NCI-H82 (cell line): ENCODE measurements at places on chromosomes 7 and 10.

DNA sequence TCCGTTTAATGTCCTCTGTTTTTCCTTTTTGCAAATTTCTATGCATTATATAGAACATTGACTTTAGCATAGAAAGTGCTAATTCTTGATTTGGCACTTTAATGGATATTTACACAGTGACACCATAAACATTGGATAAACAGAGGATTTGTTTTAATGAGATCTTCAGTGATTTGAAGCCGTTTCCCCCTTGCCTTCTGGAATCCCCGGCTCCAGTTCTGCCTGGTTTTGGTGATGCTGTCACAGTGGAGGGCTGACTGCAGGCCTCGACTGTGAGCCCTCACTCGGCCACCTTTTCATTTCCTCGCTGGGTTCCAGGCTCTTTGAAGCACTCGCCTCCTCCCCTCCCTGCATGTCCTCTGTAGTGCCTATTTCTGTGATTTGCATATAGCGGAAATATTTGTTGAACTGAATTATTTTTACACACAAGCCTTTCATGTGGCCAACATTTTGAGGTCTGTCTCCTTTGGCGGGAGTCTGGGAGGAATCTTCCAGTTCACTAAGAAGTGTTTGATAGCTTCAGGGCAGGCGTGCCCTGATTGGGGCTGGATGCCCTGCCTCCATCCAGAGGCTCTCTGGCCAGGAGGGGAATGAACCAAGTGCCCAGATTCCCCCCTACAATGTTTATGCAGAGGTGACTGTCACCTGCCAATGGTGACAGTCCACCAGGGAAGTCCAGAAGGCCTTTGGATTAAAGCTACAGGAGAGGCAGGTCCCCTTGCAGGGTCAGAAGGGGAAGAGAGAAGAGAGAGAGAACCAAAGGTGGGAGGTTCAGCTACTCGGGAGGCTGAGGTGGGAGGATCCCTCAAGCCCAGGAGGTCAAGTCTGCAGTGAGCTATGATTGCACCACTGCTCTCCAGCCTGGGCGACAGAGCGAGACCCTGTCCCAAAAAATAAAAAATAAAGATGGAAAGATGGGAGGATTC is 67.5 kb downstream of the CUX1 start:
- DNase-seq = peak; percentile 63

- no peak for DNase-seq
These were observed 445.8 kb downstream of the AUTS2 start for GRCh38 chr7:70044064-70044463.

DNA sequence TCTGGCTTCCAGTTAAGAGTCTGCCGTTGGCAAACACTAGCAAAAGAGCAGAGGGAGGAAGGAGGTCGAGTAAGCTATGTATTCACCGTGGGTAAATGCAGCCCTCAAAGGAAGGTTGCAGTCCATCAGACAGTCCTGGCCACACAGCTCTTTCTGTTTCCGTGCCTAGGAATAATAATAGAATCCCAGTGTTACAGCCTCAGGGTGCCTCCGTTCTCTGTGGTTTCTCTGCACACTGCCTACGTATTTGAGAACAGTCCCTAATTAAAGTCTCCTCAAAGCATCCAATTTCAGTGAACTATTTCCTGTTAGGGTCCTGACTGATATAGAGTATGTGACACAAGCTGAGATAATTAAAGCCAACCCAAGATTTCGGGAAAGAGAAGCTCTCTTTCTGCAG is 176.7 kb downstream of the GPAM start:
- DNase-seq = no peak

DNA sequence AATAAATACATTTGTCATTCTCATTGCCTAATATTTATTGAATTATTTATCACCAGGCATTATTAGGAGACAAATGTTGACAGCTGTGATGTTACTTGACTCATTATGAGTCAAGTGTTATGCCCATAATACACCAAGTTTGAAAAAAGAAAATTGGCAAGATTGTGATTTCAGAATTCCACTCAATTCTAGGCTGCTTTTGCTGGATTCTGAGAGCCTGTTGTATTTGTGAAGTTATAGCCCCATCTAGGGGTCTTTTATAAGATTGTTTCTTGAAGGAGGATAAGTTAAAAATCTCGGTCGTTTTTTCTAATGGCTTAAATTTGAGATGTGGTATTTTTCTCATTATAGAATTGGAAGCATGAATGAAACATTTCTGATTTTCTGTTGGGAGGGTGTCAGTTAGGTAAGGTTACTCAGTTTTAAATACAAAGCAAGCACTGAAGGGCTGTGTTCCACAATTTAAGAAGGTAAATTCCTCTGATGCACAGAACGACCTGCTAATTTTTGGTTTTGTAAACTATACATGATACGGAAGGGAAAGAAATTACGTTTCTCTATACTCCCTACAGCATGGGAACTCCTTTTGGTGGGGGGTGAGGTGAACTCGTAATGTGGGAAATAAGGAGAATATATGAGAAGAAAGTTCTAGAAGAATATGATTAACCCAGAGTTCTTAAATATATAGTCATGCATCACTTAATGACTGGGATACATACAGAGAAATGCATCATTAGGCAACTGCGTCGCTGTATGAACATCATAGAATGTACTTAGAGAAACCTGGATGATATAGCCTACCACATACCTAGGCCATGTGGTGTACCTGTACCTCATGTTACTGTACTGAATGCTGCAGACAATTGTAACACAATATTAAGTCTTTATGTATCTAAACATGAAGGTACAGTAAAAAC is 2.6 kb downstream of the STK31 start:
- peak; percentile 63 for DNase-seq

DNA sequence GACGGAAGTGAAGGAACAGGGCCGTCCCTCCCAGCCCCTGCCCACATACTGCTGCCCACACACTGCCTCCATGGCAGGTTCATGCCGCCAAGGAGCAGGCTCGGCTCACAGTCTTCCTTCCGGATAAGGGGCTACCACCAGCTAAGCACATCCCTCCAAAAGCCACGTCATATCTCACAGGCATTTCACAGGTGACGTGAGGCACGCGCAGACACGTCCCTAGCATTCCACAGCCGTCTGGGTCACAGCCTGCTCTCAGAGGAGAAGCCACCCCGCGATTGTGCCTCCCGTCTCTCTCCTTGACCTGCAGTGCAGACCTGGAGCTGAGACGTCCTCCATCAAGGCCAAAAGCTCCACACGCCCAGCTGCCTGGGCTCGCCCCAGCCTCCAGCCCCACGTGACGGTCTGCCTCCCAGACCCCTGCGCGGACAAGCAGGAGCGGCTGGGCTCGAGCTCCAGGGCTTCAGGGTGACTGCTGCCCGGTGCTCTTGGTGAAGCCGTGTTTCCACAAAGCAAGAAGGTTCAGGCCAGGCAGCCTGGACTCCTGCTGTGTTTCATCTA is 114.0 kb downstream of the MAD1L1 start:
- DNase-seq = no peak

- peak; percentile 63 for DNase-seq
These were observed 272.4 kb upstream of the LRGUK start for GRCh38 chr7:133854739-133855138.

GRCh38 chr10:78215645-78216044 is 182.0 kb downstream of the RPS24 start:
- no peak for DNase-seq

- no peak for DNase-seq
These were observed 43.4 kb upstream of the SRGN start for GRCh38 chr10:69044546-69044945.

DNA sequence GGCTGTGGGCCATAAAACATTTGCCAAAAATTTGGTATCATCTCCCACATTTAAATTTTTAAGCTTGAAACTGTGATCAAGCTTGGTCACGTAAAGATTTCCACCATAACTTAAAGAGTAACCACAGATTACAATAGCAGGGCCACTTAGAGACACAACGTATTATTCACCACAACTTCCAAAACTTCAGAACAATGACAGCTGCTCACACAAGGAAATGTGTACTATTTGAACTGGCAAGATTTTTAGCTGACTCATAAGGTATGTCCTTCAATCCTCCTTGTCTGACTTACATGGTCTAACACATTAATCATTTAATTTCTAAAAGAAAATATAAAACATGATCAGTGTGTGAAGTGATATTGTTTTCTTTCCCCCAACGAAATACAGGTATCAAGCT is 234.5 kb downstream of the PARD3 start:
- DNase-seq = no peak

DNA sequence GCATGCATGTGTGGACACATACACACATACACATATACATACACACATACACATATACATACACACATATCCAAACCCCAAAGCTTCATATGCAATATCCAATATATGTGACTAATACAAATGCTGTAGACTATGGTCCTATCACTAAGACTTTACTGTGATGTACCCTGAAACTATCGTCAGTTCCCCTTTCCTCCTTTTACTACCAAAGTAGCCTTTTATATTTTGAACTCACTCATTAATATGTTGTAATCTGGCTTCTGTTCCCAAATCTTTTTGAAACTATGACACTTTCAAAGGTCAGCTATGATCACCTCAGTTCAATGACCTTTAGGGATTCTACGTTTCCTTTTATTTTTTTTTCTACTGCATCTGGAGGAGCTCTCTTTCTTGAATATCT is 64.8 kb upstream of the TFEC start:
- DNase-seq = no peak

- no peak for DNase-seq
These were observed 99.0 kb upstream of the EGR2 start for GRCh38 chr10:62915158-62915557.

- peak; percentile 64 for DNase-seq
These were observed 3.2 kb downstream of the UBE2H start for GRCh38 chr7:129949292-129950133.

GRCh38 chr10:3668276-3668965 is 116.6 kb downstream of the KLF6 start:
- DNase-seq = no peak

DNA sequence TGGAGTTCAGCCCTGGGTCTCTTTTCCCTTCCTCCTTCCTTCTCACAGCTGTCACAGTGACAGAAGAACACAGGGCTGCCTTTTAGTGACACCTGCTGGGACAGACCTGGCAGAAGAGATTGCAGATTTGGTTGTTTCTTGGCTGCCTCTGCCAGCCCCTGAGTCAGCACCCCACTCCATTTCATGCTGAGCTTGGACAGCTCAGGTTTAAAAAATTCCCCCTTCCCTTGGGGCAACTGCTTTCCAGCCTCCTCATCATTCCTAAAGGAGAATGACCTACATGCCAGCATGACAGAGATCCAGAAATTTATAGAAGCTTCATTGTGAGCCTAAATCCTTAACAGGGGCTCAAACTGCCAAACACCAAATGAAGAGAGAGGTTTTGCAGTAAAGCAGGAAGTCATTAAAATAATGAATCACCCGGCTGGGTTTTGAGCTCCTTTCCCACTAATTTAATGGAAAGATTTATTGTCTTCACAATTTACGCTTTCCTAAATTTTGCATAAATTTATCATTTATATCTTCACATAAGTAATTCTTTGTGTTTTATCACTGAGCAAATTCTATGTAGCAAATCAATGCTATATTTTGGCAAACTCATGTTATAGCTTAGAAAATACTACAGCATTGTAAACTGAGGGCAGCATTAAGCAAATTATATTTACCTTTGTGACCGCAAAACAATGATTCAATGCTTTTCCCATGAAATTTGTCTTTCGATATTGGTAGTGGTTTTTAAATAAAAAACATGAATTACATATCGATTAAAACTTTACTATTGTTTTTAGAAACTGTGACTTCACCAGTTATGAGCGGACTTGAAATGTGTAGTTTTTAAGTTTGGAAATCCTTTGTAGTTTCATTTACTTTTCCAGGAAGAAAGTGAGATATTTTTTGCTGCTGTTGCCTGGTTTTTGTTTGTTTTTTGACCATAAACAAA is 399.5 kb upstream of the ANKRD30A start:
- DNase-seq = peak; percentile 64

- DNase-seq = no peak
These were observed 99.4 kb downstream of the WDFY4 start for GRCh38 chr10:48784031-48784430.

GRCh38 chr10:132869621-132870020 is 72.7 kb downstream of the CFAP46 start:
- no peak for DNase-seq

DNA sequence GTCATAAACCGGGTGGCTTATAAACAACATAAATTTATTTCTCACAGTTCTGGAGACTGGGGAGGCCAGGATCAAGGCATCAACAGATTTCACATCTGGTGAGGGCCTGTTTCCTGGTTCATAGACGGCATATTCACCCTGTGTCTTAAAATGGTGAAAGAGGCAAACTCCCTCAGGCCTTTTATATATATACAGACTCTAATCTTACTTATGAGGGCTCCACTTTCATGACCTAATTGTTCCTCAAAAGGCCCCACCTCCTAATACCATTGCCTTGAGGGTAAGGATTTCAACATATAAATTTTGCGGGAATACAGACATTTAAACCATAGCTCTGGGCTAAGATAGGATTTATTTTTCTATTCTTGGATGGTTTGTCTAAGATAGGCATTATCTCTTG is 187.2 kb downstream of the PPP1R3A start:
- no peak for DNase-seq

- no peak for DNase-seq
These were observed 36.3 kb downstream of the SLC25A13 start for GRCh38 chr7:96285579-96285978.

DNA sequence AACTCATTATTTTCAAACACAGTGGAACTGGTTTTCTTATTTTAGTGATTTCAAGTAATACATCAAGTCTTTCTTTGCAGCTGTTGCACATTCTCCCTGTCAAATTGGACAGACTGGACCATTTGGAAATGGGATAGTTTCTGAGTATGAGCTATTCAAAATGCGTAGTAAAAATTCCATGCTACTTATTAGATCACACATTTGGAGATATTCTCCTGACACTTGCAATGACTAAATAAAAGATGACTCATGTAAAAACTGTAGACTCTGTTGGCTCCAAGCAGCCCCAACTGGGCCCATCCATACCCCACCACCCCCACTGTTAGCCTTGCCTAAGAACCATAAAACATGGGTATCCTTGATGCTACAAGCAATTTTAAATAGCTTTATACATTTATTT is 25.9 kb upstream of the BICC1 start:
- no peak for DNase-seq

- DNase-seq = no peak
These were observed 6.3 kb upstream of the PILRB start for GRCh38 chr7:100351657-100352058.

DNA sequence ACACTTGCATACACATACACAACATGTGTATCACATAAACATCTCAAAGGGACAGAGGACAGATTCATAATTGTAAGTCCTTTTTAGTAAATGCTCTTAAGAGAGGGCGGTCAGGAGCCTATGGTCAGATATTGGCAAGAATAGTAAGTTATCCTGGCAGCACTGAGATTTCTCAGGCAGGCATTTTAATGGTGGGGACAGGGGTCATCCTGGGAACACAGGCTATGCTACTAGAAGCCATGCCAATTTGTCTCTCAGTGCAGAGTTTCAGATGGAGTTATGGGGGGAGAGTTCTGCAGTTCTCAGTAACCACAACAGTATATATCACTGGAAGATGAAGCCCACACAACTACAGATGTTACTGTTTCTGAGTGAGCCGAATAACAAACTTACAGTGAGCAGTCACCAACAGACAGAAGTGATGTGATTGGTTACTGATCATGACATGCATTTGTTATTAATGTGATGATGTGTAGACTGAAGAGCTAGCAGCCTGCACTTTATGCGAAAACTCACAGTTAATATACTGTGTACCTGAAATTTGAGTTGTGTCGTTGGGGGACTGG is 16.4 kb downstream of the ZNF487 start:
- no peak for DNase-seq

GRCh38 chr10:104957178-104957841 is 316.2 kb downstream of the SORCS3 start:
- no peak for DNase-seq

- peak; percentile 28 for DNase-seq
These were observed 97.6 kb upstream of the ZNF438 start for GRCh38 chr10:31129271-31129670.

- DNase-seq = peak; percentile 77
These were observed 180.8 kb downstream of the RAB11FIP2 start for GRCh38 chr10:117865945-117866344.

GRCh38 chr7:74069790-74070618 is 13.6 kb upstream of the LIMK1 start:
- DNase-seq = no peak
